ENCODE measurements at places on chromosomes 7 and 10.

- DNase-seq, result no peak
Observed at GRCh38 chr7:134422008-134422407, 36.9 kb downstream of the AKR1B1 start.

DNA sequence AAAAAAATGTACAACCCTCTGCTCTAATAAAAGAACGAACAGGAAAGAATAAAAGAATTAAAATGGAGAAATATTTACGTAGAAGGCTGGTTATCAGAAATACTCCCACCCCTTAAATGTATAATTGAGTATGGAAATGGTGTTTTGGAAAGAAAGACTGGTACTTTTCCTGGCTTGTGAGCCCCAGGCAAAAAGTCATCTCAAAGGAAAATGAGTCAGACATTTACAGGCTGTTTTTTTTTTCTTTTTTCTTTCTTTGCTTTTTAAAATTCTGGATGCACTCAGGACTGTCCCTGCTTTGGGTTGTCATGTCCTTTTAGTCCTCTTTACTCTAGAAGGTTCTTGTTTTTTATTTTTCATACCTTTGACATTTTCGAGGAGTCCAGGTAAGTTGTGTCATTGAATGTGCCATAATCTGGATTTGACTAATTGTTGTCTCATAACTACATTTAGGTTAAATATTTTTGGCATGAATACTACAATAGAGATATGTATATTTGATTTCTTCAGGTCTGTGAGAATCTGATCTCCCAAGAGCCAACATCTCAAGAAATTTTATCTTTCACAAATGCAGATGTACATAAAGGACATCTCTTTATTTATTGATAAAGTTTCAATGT is 313.0 kb upstream of the GLI3 start:
- DNase-seq, result no peak

- DNase-seq, result no peak
Observed at GRCh38 chr7:123727071-123727837, 21.5 kb downstream of the WASL start.

- DNase-seq, result no peak
Observed at GRCh38 chr7:7505915-7506314, 29.8 kb downstream of the COL28A1 start.

DNA sequence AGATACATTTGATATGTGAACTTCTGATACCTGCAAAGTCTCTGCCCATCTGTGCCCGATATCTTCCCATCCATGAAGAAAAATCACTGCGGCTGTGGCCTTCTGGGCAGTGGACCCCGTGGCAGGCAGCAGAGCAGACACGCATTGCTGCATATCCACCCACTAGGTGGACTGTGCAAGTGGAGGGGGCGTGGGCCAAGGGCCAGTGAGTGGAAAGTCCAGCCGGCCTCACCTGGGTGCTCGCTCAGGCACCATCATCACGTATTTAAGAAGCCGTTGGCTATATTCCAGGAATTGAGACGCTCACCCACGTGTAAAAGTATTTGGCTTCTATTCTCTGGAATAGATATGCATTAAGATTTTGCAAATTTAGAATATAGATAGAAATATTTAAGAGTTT is 30.8 kb upstream of the SLC13A1 start:
- no peak for DNase-seq

DNA sequence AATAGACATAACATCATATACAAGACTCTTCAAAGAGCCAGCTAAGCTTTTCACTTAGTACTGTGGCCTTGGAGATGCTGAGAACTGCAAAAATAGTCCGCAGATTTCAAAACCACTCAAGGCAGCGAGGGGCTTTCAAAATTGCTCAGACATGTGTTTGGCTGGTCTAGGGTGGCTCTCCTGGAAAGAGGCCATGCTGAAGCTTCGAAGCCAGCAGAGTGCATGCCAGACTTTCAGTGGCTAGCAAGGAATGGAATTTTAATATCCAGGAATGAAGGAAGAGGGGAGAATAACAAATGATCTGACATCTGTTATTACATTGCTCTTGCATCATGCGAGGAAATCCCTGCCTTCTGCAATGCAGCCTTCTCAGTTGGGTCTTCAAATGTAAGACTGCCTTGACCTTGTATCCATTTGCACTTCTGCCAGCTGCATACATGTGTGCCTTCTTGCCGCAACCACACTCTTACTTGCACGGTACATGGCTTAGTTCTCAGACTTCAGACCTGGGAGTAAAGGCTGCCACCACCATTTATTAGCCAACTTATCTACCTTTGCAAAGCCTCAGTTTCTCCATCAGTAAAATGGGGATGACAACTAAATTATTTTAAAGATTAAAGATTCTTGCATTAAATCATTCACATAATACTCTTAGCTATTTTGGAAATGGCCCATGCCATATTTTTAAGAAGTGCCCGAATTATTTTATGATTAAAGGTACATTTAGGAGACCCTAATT is 55.9 kb downstream of the ITIH5 start:
- no peak for DNase-seq

DNA sequence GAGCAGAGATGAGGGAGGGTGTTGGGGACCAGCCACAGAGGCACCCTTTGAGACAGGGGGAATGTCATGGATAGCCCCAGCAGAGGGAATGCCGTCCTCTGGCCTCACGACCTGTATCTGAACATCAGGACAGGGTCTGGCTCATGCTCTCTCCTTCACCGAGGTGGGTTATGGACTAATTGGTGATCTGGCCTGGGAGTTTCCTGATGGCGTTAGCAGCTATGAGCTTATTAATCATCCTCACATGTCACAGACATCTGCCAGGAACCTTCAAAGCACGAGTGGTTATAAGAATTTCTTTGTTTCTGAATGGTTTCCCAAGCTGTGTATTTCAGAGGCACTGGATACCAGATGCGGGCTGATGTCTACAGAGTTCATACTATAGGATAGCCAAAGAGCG is 6.9 kb downstream of the CPA4 start:
- DNase-seq, result no peak

DNA sequence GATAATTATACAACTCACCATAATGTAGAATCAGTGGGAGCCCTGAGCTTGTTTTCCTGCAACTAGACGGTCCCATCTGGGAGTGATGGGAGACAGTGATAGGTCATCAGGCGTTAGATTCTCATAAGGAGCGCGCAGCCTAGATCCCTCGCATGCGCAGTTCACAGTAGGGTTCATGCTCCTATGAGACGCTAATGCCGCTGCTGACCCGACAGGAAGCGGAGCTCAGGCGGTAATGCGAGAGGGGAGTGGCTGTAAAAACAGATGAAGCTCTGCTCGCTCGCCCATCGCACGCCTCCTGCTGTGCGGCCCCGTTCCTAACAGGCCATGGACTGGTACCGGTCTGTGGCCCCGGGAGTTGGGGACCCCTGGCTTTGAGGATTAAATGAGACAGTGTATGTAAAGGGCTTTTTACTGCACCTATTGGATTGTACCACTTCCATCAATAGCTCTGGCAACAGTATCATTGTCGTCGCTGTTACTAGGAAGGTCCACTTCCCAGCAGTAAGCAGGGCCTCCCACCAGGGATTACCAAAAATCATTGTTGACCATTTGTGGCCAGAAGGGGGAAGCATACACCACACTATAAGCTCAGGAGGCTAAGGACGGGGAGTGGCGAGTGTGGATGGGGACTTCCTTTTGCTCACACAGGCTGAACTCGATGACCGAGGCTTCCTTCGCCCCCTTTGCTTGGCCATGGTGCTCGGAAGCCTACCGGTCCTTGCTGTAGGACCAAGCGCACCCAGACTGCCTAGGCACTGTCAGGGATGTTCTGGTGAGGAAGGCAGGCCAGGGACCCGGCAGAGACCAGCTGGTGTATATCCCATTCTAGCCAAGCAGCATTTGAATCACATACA is 26.4 kb downstream of the AKR1B1 start:
- DNase-seq, result peak; percentile 73

- DNase-seq, result no peak
Observed at GRCh38 chr7:149495785-149496641, 1.6 kb downstream of the ZNF746 start.

GRCh38 chr7:43081603-43082002 is 30.8 kb upstream of the HECW1 start:
- DNase-seq, result no peak

- no peak for DNase-seq
Observed at GRCh38 chr7:112749775-112750174, 40.4 kb downstream of the TMEM168 start.

- no peak for DNase-seq
Observed at GRCh38 chr7:1914743-1915142, 244.7 kb downstream of the ELFN1 start.

DNA sequence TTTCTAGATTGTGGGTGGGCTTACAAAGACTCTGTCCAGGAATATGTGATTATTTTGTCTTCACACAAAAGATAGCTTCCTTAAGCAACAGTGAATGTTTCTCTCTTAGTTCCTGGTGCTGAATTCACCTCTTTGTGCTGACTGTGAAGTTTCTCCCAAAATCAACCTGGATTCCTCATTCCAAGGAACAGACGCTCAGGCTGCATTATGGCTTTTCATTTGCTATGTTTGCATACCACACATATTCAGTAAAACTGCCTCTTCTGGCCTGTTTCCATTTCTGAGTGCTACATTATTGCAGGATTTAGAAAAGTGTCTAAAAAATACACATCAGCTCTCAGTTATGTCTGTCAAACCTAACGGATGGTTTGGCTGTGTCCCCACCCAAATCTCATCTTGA is 21.5 kb downstream of the MACROH2A2 start:
- DNase-seq, result no peak

- no peak for DNase-seq
Observed at GRCh38 chr10:92567952-92568600, 5.8 kb downstream of the IDE start.

GRCh38 chr7:117774943-117775342 is 98.3 kb downstream of the CTTNBP2 start:
- no peak for DNase-seq

- DNase-seq, result no peak
Observed at GRCh38 chr7:43666938-43667337, 62.4 kb downstream of the COA1 start.

- DNase-seq, result no peak
Observed at GRCh38 chr7:124674451-124674850, 91.1 kb downstream of the GPR37 start.

- DNase-seq, result no peak
Observed at GRCh38 chr10:4677296-4678021, 148.5 kb upstream of the AKR1E2 start.

- no peak for DNase-seq
Observed at GRCh38 chr10:124084708-124085107, 8.7 kb downstream of the CHST15 start.

GRCh38 chr7:145169908-145170307 is 334.1 kb upstream of the TPK1 start:
- DNase-seq, result no peak

DNA sequence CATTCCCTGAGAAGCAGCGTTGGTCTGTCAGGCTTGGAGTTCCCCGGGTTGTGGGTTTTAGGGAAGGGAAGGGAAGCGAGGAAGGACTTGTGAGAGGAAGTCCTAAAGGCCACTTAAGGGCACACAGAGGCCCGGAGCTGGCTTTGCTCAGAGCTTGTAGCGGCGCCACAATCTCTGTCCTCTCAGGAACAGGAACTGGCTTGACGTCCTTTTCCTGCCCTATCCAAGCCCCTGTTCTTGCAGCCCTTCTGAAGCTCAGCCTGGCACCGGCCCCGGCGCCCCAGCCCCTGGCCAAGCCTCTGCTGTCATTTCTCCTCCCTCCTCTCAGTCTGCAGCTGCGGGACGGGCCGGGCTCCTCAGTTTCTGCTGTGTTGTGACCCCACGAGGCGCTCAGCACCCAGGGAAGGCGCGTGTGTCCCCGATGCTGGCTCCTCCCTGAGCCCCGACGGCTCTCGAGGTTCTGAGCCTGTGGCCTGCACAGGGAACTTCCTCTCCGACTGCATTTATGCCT is at the start of gene GIMAP8:
Gene GIMAP8 (plus strand): TSS at position 140 of the 511 bp plus-strand sequence. CDS start 16,069 bp downstream, outside the sequence.
- peak; percentile 64 for DNase-seq

DNA sequence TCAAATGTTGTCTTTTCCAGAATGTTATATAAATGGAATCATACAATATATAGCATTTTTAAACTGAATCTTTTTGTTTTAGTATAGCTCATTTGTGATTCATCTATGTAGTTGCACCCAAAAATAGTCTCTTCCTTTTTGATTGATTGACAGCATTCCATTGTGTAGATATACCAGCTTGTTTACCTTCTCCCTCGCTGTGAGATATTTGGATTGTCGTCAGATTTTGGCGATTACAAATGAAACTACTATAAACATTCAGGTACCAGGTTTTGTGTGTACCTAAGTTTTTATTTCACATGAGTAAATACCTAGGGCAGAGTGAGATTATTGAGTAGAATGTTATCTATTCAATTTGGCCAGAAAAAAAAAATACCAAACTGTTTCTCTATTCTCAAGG is 584.7 kb upstream of the SORCS1 start:
- no peak for DNase-seq

- no peak for DNase-seq
Observed at GRCh38 chr7:75624134-75624832, 114.5 kb downstream of the HIP1 start.

DNA sequence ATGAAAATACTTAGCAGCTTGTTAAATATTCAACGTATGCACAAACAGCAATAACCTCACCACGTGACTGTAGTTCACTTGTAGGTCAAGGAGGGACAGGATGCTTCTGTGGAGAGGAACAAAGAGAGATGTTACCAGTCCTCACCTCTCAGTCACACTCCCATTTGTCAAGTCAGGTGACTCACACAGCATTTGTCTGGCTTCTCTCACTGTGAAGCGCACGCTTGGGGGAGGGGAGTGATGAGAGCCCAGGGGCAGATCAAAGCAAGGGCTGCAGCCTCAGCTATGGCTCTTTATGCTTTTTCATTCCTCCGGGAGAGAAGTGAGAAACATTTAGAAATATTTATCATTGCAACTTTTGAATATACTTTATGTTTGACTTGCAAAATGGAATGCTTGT is 2.9 kb upstream of the RBM20 start:
- DNase-seq, result no peak

DNA sequence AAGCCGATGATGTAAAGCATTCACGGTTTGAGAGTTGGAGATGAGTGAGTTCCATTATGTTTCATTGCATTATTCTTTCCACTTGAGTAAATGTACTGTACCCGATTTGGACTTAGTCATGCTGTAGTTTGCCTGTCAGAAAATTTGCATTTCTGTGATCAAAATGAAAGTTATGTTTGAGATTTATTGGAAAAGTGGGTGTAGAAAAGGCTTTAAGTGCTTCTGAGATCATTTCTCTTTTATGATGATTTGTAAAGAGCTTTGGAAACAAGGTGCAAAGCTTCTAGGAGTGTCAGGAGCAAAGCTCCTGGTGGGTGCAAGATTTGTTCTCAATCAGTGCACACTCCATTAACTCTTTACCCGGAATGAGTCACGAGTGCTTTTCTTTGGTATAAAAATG is 204.1 kb upstream of the POM121L12 start:
- DNase-seq, result no peak

GRCh38 chr7:91233212-91233611 is 31.0 kb upstream of the FZD1 start:
- DNase-seq, result no peak

GRCh38 chr7:15681631-15682030 is 4.9 kb downstream of the MEOX2 start:
- DNase-seq, result no peak
